ENCODE measurements at places on chromosomes 16 and 17.

- no peak for DNase-seq
Measured at GRCh38 chr16:1709356-1709755, 3.4 kb downstream of the MAPK8IP3 start.

DNA sequence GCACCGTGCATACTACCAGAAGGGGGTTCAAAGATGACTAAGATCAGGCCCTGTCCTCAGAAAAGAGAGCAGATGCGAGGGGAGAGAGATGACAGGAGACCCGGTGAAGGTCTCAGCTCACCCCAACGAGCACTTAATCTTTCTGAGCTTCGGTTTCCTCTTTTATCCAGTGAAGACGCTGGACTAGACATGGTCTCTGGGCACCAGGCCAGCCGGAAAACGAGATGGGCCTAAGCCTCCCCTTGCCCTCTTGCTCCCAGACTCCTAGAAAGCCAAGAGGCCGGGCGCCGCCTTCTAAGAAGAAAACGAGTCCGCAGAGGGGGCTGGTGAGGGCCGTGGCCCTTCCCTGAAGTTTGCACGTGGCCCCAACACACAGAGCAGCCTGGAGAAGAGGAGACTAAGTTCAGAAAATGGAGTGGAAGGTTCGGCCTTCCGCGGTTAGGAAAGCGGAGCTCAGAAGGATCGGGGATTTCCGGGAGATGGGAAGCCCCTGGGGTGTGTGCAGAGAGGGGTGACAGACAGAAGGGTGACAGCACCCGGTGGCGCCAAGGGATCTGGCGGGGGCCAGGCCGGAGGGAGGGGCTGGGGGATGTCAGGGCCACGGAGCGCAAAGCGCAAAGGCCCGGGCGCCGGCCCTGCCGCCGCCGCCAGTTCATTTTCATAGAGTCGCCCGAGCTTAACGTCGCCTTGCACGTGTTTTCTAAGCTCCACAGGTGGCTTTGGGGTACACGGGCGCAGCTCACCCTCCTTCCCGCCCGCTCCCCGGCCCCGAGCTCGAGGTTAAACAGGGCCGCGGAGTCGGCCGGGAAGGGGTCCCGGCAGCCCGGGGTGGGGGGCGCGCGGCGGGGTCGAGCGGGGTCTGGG lies 42.1 kb upstream of the BHLHA9 start:
- peak; percentile 6 for DNase-seq

- no peak for DNase-seq
Measured at GRCh38 chr16:21260870-21261791, 17.0 kb downstream of the CRYM start.

- DNase-seq = no peak
Measured at GRCh38 chr16:56911771-56912571, 20.0 kb upstream of the HERPUD1 start.

GRCh38 chr17:1294157-1294717 lies 14.8 kb downstream of the TRARG1 start:
- DNase-seq = peak; percentile 66

- DNase-seq = no peak
Measured at GRCh38 chr16:87201790-87202189, 115.4 kb downstream of the C16orf95 start.

DNA sequence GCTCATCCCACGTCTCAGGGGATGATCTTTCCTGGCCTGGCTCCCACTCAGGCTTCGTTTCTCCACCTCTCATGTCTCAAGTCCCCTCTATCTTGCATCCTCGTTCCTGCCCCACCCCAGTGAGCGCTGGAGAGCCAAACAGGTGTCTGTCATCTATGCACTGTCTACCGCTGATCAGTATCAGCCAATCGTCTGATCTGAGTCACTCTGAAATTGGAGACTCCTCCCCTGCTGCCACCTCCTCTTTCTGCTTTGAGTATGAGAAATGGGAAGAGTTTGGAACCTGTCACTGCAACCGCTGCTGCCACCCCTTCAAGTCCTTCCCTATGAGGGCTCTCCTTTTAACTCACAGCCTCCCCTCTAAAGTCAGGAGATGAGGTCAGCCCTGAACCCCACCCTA lies 28.0 kb downstream of the FZD2 start:
- no peak for DNase-seq

DNA sequence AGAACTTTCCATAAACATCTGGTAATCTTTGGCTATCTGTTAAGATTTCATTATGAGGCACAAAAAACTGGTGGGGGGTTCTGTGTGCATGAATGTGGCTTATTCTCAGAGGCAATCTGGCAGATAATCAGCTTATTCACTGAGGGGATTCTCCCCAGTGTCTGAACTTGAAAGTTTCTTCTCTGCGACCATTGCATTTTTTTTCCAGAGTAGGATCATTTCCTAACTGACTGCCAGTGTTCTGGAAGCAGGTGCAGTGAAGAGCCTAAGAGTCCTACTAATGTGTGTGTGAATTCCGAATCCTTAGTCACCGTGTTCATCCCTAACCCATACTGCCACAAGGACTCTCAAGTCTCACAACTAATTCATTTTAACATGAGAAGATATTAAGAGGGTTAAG lies 64.9 kb upstream of the LRRC37A3 start:
- DNase-seq = no peak

GRCh38 chr17:61284174-61284573 lies 115.5 kb upstream of the TBX2 start:
- no peak for DNase-seq

GRCh38 chr17:20098314-20098713 lies 89.2 kb downstream of the SPECC1 start:
- no peak for DNase-seq

GRCh38 chr16:87790292-87791100 lies 24.7 kb upstream of the KLHDC4 start:
- no peak for DNase-seq

DNA sequence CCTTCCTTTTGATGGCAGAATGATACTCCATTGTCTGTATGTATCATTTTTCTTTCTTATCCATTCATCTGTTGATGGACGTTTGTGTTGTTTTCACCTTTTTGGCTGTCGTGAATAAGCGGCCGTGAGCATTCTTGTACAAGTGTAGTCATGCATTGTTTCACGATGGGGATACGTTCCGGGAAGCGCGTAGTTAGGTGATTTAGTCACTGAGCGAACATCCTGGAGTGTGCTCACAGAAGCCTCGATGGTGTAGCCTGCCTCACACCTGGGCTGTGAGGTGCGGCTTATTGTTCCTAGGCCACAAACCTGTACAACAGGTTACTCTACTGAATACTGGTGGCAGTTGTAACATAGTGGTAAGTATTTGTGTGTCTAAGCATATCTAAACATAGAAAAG lies 136.5 kb downstream of the CMIP start:
- no peak for DNase-seq

- no peak for DNase-seq
Measured at GRCh38 chr17:55842405-55843158, 91.7 kb downstream of the PCTP start.

DNA sequence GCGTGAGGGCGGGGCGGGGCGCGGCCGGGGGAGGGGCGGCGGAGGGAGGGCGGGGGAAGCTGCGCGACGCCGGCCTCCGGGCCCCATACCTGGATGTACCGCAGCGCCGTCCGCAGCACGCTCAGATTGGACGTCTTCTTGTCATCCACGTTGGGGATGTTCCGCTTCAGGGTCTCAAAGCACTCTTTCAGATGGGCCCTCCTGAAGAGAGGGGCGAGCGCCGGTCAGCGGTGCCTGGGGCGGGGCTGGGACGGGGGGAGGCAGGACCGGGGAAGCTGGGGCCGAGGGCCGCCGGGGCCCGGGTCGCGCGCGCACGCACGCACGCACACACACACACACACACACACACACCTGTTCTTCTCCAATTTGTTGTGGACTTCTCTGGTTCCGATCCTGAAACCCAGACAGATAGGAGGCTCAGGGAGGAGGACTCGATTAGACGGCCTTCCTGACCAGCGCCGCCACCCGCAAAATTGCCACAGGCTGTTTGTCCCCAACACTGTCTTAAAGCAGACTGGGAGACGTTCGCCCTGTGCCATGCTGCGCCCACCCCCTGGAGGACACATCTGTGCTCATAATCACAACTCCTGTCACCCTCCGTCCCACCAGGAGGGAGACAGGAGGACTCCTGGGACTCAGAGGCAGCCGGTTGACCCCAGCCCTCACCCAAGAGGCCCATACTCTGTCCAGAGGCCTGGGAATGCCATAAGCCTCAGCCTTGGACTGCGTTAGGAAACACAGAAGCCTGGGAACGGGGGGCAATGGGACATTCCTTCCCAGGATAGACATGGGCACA lies 6.7 kb downstream of the MNT start:
- DNase-seq = no peak

DNA sequence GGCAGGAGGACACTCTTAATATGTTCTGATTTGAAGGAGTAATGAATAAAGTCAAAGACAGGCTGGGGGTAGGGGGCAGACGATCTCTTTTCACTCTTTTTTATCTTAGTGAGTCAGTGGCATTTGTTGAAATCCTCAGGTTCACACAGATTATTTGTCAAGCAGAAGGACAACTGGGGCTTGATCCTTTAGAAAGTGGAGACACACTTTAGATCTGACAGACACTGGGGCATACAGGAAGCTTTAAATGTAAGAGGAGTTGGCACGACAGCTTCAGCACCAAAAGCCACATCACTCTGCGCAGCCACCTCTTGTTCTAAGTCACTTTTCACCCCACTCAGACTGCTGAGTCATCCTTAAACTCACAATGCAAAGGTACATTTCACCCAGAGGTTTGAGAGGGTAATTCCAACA lies 121.5 kb downstream of the STXBP4 start:
- DNase-seq = no peak

DNA sequence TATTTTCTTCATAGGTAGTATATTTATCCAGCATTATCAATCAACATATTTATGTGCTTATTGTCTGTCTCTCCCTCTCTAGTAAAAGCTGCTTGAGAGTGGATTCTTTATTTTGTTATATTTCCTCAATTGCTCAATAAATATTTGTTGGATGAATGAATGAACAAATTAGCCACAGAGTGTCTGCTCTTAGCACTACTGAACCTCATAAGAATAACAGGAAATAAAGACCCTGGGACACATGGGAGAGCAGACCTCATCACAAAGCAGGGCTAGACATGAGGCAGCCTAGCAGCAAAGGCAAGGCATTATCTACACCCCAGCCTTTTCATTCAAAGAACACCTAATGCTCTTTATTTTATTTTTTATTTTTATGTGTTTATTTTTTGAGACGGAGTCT lies 34.9 kb upstream of the TANC2 start:
- DNase-seq = no peak

DNA sequence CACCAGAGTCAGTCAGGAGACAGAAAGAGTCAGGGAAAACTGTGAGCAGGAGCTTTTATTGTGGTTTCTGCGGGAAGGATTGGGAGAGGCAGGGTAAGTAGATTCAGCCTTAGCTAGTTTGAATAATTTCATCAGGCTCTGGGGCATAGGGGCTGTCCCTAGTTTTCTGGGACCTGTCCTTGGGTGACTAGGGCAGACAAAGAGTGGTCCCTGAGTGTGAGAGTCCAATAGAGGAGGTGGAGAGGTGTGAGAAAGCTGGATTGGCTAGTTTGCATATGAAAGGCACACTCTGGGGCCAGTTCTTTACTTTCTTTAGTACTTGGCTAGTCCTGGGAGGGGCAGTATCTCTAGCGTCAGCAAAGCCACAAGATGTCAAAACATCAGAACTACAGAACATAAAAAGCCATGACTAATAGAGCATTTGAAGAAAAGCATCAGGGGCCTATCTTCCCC lies 255.6 kb downstream of the HS3ST3A1 start:
- no peak for DNase-seq

- no peak for DNase-seq
Measured at GRCh38 chr17:48873209-48873608, 19.4 kb upstream of the ATP5MC1 start.

GRCh38 chr17:8019166-8019565 lies 16.8 kb downstream of the GUCY2D start:
- DNase-seq = no peak

All from stimulated activated CD8-positive, alpha-beta memory T cell treated with anti-CD3 and anti-CD28 coated beads, Interleukin-12 subunit alpha, Interleukin-12 subunit beta, amount 100 ng/mL, for 4 hours (primary cell).